ENCODE measurements at places on chromosomes 6 and 20. TPM values are rescaled to one million over a fixed set of nuclear protein-coding genes. Genes with fewer than 3 reads are reported as not detected.

MOG gene
- 0.25 TPM for total RNA-seq

EYA4 gene
- total RNA-seq, result 0.25 TPM

TGM3 gene
- 0.25 TPM for total RNA-seq

ISM1 gene
- total RNA-seq, result 0.74 TPM

SYCP2 gene
- 2.2 TPM for total RNA-seq

PCSK2 gene
- total RNA-seq, result 11.6 TPM

TSPO2 gene
- total RNA-seq, result not detected

TRIM31 gene
- not detected for total RNA-seq

RFX6 gene
- not detected for total RNA-seq

PDSS2 gene
- 7.9 TPM for total RNA-seq

GGTLC1 gene
- not detected for total RNA-seq

PGBD1 gene
- 15.5 TPM for total RNA-seq

LST1 gene
- 0.74 TPM for total RNA-seq

SYNGAP1 gene
- 36.4 TPM for total RNA-seq

MRPS10 gene
- 31.7 TPM for total RNA-seq

INSM1 gene
- 13.3 TPM for total RNA-seq

ZC2HC1B gene
- not detected for total RNA-seq

TMEM74B gene
- total RNA-seq, result 12.5 TPM

JPH2 gene
- under 0.01 TPM for total RNA-seq
